GM23338 (cell line): ENCODE measurements at places on chromosomes 4 and X. TPM values are rescaled to one million over a fixed set of nuclear protein-coding genes. Genes with fewer than 3 reads are reported as not detected.

DNA sequence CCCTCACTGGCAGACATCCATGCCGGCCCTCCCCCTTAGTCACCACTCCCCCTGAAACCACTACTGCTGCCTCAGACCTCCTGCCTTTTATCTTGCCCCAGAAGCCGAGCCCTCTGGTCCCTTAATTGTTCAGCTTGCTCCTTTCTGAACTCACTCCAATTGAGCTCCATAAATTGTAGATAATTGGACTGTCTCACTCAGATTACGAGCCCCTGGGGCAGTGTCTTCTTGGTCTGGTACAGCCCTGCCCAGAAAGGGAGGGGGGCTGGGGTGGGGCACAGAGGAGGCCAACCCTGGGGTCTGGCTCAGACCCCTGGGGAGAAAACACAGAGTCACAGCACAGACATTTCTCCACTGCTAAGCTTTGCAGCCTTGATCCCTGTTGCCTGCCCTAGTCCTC is 39.4 kb downstream of the NALF2 start:
- no peaks in the 10 kb centered on the region; the same call in 1 of the 2 replicates for H3K4me1 ChIP-seq
- H3K4me3 ChIP-seq, result no peak overlapping the region
- no peak for DNase-seq
- no peaks in the 10 kb centered on the region for H3K27me3 ChIP-seq
- H3K36me3 ChIP-seq, result no peaks in the 10 kb centered on the region
- H3K27ac ChIP-seq, result no peak overlapping the region

- no peak overlapping the region for H3K4me3 ChIP-seq
- DNase-seq, result no peak
- peaks cover 6% of the 10 kb centered on the region; the same call in 1 of the 2 replicates for H3K4me1 ChIP-seq
- no peaks in the 10 kb centered on the region for H3K36me3 ChIP-seq
- H3K27me3 ChIP-seq, result no peaks in the 10 kb centered on the region
These were observed 35.8 kb downstream of the LRP2BP start for GRCh38 chr4:185359767-185360446.

- no peak overlapping the region for H3K4me3 ChIP-seq
- H3K27me3 ChIP-seq, result no peaks in the 10 kb centered on the region
- DNase-seq, result no peak
- no peaks in the 10 kb centered on the region for H3K36me3 ChIP-seq
- no peaks in the 10 kb centered on the region for H3K4me1 ChIP-seq
These were observed 12.1 kb downstream of the CXCL8 start for GRCh38 chr4:73752424-73752823.

DNA sequence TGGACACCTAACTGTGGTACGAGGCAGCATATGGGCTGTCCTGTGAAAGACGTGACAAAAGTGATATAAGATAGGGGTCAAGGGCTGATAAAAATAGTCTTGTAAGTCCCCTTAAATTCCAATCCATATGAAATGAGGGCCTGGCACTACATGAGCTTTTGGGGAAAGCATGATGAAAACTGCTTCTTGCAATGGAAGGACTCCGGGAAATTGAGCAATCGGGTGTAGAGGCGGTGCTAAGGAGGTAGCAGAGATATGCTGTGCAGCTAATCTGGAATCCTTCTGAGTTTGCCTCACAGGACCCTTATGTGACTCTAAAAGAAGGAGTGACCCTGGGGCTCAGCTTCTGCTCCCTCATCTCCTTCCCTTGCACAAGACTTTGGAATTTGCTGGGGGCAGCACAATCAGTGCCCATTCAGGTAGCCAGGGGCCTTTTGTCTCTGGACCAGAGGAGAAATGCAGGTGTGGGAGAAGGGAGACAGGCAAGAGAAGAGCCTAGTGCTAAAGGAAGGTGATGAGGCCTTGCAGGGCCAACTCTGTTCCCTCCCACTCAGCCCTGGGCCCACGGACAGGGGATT is 12.8 kb downstream of the CLDN2 start:
- H3K36me3 ChIP-seq, result no peaks in the 10 kb centered on the region
- DNase-seq, result no peak
- no peaks in the 10 kb centered on the region for H3K27me3 ChIP-seq
- no peak overlapping the region for H3K27ac ChIP-seq

GRCh38 chrX:123878252-123878721 is 18.4 kb downstream of the XIAP start:
- H3K27me3 ChIP-seq, result no peaks in the 10 kb centered on the region
- H3K4me3 ChIP-seq, result no peak overlapping the region
- no peaks in the 10 kb centered on the region for H3K36me3 ChIP-seq
- no peak for DNase-seq
- no peaks in the 10 kb centered on the region for H3K4me1 ChIP-seq

- no peak overlapping the region for H3K27ac ChIP-seq
- no peaks in the 10 kb centered on the region for H3K36me3 ChIP-seq
- H3K27me3 ChIP-seq, result no peaks in the 10 kb centered on the region
- no peaks in the 10 kb centered on the region for H3K4me1 ChIP-seq
- no peak for DNase-seq
These were observed 15.3 kb downstream of the ALB start for GRCh38 chr4:73419106-73420038.

GRCh38 chr4:12926189-12927066 is 557.7 kb downstream of the RAB28 start:
- no peak overlapping the region for H3K4me3 ChIP-seq
- H3K27ac ChIP-seq, result no peak overlapping the region
- H3K36me3 ChIP-seq, result no peaks in the 10 kb centered on the region

DNA sequence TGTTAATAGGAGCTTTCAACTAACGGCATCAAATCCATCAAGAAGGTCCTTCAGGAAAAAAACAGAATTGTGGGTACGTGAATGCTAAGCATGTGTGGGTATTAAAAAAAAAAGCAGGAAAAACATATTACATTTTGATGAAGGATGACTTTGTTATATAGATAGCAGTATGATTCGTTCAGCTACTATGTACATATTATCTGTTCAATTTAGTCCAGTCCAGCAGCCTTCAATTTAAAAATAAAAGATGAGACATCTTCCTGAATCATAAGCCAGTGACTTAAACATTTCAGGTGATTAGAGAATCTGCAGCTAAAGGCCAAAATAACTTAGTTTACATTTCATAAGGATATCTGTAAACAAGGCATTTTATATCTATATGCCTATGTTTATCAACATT is 63.4 kb downstream of the LCORL start:
- H3K4me3 ChIP-seq, result no peak overlapping the region
- peaks cover 11% of the 10 kb centered on the region for H3K4me1 ChIP-seq
- H3K27ac ChIP-seq, result no peak overlapping the region
- no peaks in the 10 kb centered on the region for H3K27me3 ChIP-seq

- peaks cover 10% of the 10 kb centered on the region for H3K4me1 ChIP-seq
- H3K36me3 ChIP-seq, result no peaks in the 10 kb centered on the region
- no peak overlapping the region for H3K4me3 ChIP-seq
- no peak for DNase-seq
- no peaks in the 10 kb centered on the region for H3K27me3 ChIP-seq
These were observed 15.2 kb upstream of the CXCL6 start for GRCh38 chr4:73821325-73821724.

DNA sequence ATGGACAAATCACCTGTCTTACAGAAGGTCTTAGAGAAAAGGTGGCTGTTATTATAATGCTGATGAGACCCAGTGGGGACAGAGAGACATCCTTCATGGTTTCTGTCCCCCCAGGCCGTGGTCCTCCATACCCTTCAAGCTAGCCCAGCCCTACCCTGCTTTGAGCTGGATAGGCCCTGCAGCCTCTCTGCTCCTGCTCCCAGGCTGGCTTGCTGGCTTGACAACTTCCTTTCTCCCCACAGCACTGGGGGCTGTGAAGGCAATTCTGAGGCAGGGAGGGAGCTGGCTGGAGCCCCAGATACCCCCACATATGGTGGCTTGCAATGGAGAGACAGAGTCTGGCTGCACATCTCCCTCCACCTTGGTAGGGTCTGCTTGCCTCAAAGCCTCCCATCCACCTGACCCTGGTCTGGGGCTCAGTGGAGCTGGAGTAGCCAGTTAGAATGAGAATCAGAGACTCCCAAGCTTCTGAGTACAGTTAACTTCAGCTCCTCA is 118.2 kb downstream of the PJA1 start:
- no peaks in the 10 kb centered on the region for H3K36me3 ChIP-seq
- H3K27me3 ChIP-seq, result no peaks in the 10 kb centered on the region
- H3K27ac ChIP-seq, result no peak overlapping the region
- H3K4me3 ChIP-seq, result no peak overlapping the region

DNA sequence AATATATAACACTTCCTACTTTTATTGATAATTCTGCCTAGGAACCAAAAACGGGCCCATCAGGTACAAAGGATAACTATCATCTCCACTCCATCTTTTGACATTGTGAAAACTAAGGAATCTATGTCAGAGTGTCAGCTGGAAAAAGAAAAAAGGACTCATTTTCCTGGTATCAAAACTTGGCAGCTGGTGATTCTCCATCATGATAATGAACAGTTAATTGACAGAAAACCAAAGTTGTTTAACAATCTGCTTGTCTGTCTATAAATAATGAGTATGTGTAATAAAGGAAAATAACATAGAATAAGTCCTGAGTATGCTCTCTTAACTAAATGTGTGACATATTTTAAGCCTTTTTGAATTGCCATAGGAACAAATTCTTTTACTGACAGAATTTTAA is 31.4 kb downstream of the CXorf58 start:
- no peaks in the 10 kb centered on the region for H3K27me3 ChIP-seq
- no peaks in the 10 kb centered on the region; the same call in 1 of the 2 replicates for H3K4me1 ChIP-seq
- H3K36me3 ChIP-seq, result no peaks in the 10 kb centered on the region
- no peak overlapping the region for H3K27ac ChIP-seq

- no peaks in the 10 kb centered on the region for H3K36me3 ChIP-seq
- no peaks in the 10 kb centered on the region for H3K27me3 ChIP-seq
- no peak overlapping the region for H3K4me3 ChIP-seq
These were observed 176.9 kb upstream of the ARSJ start for GRCh38 chr4:114156371-114156770.

GRCh38 chr4:95250544-95251137 is 298.1 kb downstream of the UNC5C start:
- H3K4me1 ChIP-seq, result 0 out of 2 replicates have a peak, but pooled peaks cover 6% of the 10 kb centered on the region
- DNase-seq, result no peak
- H3K27me3 ChIP-seq, result no peaks in the 10 kb centered on the region
- no peak overlapping the region for H3K27ac ChIP-seq
- no peak overlapping the region for H3K4me3 ChIP-seq
- no peaks in the 10 kb centered on the region for H3K36me3 ChIP-seq

- no peaks in the 10 kb centered on the region for H3K4me1 ChIP-seq
- no peak overlapping the region for H3K4me3 ChIP-seq
- no peak for DNase-seq
- no peak overlapping the region for H3K27ac ChIP-seq
- H3K36me3 ChIP-seq, result no peaks in the 10 kb centered on the region
- H3K27me3 ChIP-seq, result no peaks in the 10 kb centered on the region
These were observed 102.4 kb upstream of the TMLHE start for GRCh38 chrX:155715141-155715540.

DNA sequence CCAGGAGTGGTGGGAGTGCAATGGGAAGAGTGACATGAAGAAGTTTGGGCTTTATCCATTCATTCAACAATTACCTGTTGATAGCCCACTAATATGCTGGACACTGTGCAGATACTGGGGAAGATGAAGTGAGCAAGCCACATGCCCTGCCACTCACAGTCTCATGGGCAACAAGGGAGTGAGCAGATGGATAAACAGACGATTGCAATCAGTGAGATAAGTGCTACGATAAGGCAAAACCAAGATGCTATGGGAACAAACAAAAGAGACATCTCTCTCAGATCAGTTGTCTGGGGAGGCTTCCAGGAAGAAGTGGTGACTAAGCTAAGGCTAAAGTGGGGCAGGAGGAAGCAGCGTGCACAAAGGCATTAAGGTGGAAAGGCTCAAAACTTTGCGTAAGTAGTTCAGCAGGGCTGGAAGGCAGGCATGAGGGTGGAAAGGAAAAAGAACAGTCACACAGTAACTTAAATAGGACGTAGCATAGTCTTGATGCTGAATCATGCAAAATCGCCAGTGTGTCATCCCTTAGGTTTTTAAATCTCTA is 31.7 kb downstream of the GAB3 start:
- H3K4me3 ChIP-seq, result no peak overlapping the region
- no peaks in the 10 kb centered on the region for H3K4me1 ChIP-seq
- no peaks in the 10 kb centered on the region for H3K27me3 ChIP-seq

GRCh38 chr4:111475001-111475400 is 670.3 kb upstream of the FAM241A start:
- no peak overlapping the region for H3K4me3 ChIP-seq
- no peaks in the 10 kb centered on the region for H3K27me3 ChIP-seq
- H3K4me1 ChIP-seq, result no peaks in the 10 kb centered on the region
- DNase-seq, result peak; percentile 85

DNA sequence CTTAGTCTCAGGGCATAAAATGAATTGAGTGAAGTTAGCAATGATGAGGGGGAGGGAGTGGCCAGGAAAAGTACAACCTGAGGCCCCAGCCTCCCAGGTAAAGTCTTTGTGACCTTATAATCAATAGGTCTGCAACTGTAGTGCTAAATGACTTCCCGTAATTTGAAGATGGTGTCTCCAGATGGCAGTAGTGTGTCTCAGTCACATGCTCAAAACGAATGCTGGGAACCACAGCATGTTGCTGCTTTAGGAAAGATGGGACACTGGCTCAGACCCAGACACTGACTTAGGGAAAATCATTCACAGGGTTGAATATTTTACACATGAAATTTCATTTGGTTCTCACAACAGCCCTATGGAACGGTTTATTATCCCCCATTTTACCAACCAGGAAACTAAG is 10.3 kb downstream of the SRPX2 start:
- peak; percentile 60 for DNase-seq
- peaks cover 4% of the 10 kb centered on the region; the same call in 1 of the 2 replicates for H3K4me1 ChIP-seq
- H3K27me3 ChIP-seq, result no peaks in the 10 kb centered on the region

DNA sequence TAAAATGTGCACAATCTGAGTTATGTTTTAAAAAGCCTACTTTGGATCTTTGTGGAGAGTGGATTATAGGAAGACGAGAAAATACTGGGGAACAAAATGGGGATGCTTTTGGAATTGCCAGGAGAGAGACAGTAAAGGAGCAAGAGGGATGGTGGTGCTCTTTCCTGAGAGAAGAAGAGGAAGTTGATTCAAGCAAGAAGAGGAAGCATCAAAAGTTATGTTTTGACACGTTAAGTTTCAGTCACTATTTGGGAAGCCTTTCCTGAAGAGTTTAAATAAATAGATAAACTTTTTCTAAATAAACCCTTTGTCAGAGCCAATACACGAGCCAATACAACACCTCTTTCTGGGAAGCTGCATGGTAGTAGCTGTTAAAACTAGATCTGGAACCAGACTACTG is 394.1 kb downstream of the GALNTL6 start:
- H3K27me3 ChIP-seq, result no peaks in the 10 kb centered on the region
- DNase-seq, result no peak
- no peaks in the 10 kb centered on the region for H3K4me1 ChIP-seq
- H3K4me3 ChIP-seq, result no peak overlapping the region

- H3K36me3 ChIP-seq, result no peaks in the 10 kb centered on the region
- no peak overlapping the region for H3K27ac ChIP-seq
- DNase-seq, result no peak
- no peak overlapping the region for H3K4me3 ChIP-seq
- no peaks in the 10 kb centered on the region for H3K27me3 ChIP-seq
These were observed 124.4 kb downstream of the ANK2 start for GRCh38 chr4:113173793-113174264.

- H3K27me3 ChIP-seq, result no peaks in the 10 kb centered on the region
- H3K4me3 ChIP-seq, result peak overlapping the region; percentile 31; the same call in 1 of the 2 replicates
- peak overlapping the region; percentile 97 for H3K27ac ChIP-seq
- peak; percentile 71 for DNase-seq
- peaks cover 26% of the 10 kb centered on the region for H3K4me1 ChIP-seq
These were observed 76.1 kb downstream of the CHST7 start for GRCh38 chrX:46649421-46650260.

Gene GPC4
- total RNA-seq, result 183 and 184 TPM in 2 replicates

Gene PCSK1N
- 4.0 and 15.6 TPM in 2 replicates for total RNA-seq

Gene GAGE2A
- not detected in 2 replicates for total RNA-seq

Gene LNX1
- total RNA-seq, result 5.4 and 7.3 TPM in 2 replicates

Gene ZCCHC12
- total RNA-seq, result 0.08 and 0.38 TPM in 2 replicates
